Psoas muscle (tissue), 8 donors: ENCODE measurements at places on chromosomes 7 and 10. TPM values are rescaled to one million over a fixed set of nuclear protein-coding genes. Genes with fewer than 3 reads are reported as not detected.

CAMK1D gene
- 1.4 TPM for total RNA-seq

CREM gene
- total RNA-seq, result 61.0 TPM

OR2A42 gene
- not detected for total RNA-seq

OLAH gene
- 0.25 TPM for total RNA-seq

TET1 gene
- 1.1 TPM for total RNA-seq

OR2A7 gene
- total RNA-seq, result not detected

SLC26A3 gene
- total RNA-seq, result 0.10 TPM

ATOH7 gene
- total RNA-seq, result not detected

ETV1 gene
- 1.5 TPM for total RNA-seq

FAM131B gene
- 0.25 TPM for total RNA-seq

IGF2BP3 gene
- total RNA-seq, result 0.73 TPM

SMKR1 gene
- total RNA-seq, result not detected

LRMDA gene
- total RNA-seq, result 2.5 TPM

TEX36 gene
- not detected for total RNA-seq

RET gene
- total RNA-seq, result 2.6 TPM

MYO1G gene
- total RNA-seq, result 0.79 TPM
